M059J (cell line): ENCODE measurements at places on chromosomes 4 and X. TPM values are rescaled to one million over a fixed set of nuclear protein-coding genes. Genes with fewer than 3 reads are reported as not detected.

The SULT1B1 gene
- not detected in 2 replicates for total RNA-seq

The PDGFC gene
- total RNA-seq: 88.7 and 162 TPM in 2 replicates

The HS6ST2 gene
- not detected in 2 replicates for total RNA-seq

The CYP2U1 gene
- total RNA-seq: 8.0 and 8.3 TPM in 2 replicates

The CDKL2 gene
- total RNA-seq: 0.05 and 0.15 TPM in 2 replicates

The COL4A6 gene
- total RNA-seq: 0.47 and 0.94 TPM in 2 replicates

The SORBS2 gene
- 0.52 and 3.6 TPM in 2 replicates for total RNA-seq

The EGFL6 gene
- total RNA-seq: not detected in 2 replicates

The ERCC6L gene
- total RNA-seq: 14.0 and 26.1 TPM in 2 replicates

The GAGE12D gene
- not detected in 2 replicates for total RNA-seq

GRCh38 chrX:16445166-16445752, 204.7 kb upstream of the S100G start:
- DNase-seq: peak; percentile 57

DNA sequence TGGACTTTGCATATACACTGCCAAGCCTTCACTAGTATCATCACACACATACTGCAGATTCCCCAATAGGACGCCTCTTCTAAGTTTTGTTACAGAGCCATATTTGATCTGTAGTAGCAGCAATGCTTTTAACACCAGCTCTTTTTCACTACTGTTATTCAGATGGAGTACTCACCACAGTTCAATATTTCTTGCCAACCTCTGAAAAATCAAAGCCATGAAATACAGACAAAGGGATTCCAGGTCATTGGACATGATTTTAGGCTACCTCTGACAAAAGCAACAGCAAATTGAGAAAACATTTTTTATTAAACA, 390.7 kb upstream of the ADGRL3 start:
- no peak for DNase-seq

DNA sequence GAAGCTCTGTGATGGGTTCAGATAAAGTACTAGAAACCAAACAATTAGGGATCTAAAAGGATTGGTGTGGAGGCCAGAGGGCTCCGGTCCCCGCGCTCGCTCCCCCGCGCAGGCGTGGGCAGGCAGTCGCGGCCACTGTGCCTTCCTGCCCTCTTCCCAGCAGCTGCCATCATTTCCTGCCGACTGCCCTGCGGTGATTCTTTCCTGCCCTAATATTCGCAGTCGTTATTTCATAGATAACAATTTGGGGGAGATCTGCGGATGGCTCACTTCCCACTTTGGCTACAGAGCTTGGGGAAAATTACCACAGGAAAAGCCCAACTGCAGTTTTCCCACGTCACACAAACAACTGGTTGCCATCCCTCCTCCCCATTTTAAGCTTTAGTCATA, 2.2 kb downstream of the GRIA2 start:
- DNase-seq: peak; percentile 3

DNA sequence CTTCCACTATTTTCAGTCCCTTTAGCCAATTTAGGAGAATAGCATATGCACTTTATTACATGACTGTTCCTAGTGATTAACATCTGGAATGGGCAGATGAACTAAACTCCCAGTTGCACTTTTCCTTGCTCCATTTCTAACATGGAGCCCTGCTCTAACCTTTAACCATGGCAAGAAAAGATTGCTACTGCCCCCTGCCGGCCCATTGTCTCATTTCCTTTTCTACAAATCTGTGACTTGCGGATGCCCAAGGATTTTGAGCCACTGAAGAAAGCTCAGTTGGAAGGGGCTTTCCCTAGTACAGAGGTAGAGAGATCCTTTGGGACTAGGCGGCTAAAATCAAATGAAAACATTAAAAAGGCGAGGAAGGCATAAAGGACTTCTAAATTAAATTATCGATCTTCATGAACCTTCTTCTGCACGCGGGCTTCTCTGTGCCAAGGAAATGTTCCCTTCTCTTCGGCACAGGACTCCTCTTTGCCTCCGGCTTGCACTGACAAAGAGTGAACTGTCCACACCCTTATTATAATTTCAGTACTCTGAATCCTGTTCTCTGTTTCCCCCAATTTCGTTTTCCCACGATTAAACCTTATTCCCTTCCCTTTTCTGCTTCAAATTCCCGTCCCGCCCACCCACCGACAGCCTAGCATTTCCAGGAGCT, 577 bp upstream of the GLRA2 start:
- DNase-seq: peak; percentile 54

- DNase-seq: no peak
Observed at GRCh38 chrX:33129607-33130006, 81.7 kb downstream of the DMD start.

GRCh38 chrX:130280901-130281300, 12.2 kb upstream of the ZNF280C start:
- no peak for DNase-seq

- no peak for DNase-seq
Observed at GRCh38 chr4:108168160-108168670, 517 bp downstream of the LEF1 start.

- DNase-seq: peak; percentile 95
Observed at GRCh38 chrX:136192839-136193414, 45.6 kb downstream of the FHL1 start.

GRCh38 chr4:95835672-95836071, 4.2 kb upstream of the PDHA2 start:
- DNase-seq: no peak

- no peak for DNase-seq
Observed at GRCh38 chr4:10565166-10565780, 108.0 kb upstream of the ZNF518B start.

DNA sequence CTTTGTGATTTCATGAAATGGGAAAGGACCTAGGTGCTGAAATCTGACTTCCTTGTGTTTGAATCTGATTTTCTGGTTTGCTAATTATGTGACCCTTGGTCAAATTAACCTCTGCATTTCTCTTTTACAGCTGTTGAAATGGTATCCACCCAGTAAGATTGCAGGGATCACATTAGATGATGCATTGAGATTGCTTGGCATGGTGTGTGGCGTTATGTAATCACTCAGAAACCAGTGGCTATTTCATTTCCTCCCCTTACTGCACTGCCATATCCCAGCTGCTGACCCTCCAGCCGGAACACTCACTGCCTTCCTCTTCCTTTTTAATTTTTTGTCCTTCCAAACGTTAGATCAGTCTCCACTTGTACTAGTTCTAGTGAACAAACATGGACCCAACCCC, 79.0 kb downstream of the KLHL8 start:
- no peak for DNase-seq

GRCh38 chr4:156598138-156598681, 373.4 kb downstream of the PDGFC start:
- peak; percentile 92 for DNase-seq

GRCh38 chr4:53014881-53015280, 152.8 kb downstream of the RASL11B start:
- DNase-seq: no peak

- no peak for DNase-seq
Observed at GRCh38 chrX:53241558-53241957, 16.6 kb upstream of the KDM5C start.

DNA sequence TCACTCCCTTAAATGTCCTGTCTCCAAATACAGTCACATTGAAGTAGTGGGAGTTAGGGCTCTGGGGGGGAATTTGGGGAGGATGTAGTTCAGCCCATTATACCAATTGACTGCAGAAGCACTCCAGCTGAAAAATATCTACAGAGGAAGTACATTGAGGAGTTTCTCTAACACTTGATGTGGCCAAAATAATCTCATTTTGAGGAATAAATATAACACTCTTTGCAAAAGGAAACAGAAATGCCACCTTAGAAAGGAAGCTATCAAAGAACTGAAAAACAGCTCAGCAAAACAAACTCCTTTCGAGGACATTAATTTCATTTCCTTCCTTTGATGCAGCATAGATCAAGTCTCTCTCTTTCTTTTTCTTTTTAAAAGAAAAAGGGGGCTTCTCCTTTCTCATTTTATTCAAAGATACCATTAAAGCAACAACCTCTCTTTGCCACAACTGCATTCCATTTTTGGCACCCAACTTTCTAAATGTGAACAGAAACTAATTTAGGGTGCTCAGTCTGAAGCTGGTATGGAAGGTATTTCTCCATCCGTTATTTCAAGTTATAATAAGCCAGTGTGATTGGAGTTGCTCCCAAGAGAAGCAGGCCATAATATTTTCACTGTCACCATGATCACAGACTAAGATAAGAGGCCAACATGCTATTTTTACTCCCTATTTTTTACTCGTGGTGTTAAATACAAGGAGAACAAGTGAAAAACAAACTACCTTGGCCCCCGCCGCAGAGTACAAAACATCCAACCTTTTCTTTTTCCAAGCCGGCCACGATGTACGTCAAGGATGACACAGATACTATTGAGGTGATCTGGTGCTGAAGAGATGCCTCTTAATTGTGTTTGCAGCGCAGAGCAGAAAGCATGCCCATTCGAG, 230.4 kb upstream of the GATB start:
- DNase-seq: peak; percentile 18

GRCh38 chr4:185118876-185119275, 24.2 kb upstream of the SLC25A4 start:
- DNase-seq: no peak

GRCh38 chr4:42671431-42672194, 14.7 kb upstream of the ATP8A1 start:
- DNase-seq: no peak

GRCh38 chrX:24215272-24215671, 65.7 kb downstream of the ZFX start:
- no peak for DNase-seq

DNA sequence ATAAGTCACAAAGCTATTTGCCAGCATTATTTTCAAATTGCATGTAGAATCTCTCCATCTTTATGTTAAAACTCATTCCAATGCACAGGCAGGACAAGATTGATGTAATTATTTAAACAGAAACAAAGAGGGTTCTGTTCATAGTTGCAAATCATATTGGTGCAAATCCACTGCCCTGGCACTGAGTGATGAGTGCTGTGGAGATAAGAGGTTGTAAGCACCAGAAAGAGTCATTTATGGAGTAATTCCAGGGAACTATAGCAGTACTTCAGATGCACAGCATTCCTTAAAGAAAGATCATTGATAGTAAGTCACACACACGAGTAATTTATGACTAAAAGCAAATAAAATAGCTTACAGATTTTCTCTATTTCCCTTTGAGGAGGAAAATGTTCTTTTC, 337.7 kb upstream of the CTSO start:
- DNase-seq: peak; percentile 22

GRCh38 chrX:115233497-115234455, at the start of gene LRCH2:
Gene LRCH2, minus strand, starts transcription at chrX:115234096. Its CDS starts 55 bp downstream, at chrX:115234041.
- DNase-seq: peak; percentile 56

DNA sequence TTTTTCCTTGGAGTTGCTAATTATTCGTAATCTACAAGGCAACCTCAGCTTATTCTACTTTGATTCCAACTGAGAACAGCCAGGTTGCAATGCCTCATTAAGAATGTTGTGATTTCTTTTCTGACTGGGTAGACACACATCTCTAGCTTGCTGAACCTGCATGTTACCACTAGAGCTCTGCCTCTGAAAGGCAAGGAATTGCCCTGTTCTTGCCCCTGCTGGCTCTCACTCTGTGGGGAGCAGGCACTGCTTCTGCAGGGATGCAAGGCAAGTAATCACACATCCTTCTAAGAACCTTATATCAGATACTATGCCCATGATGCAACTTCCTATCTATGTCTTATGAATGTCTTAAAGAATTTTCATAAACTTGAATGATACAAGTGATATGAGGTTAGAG, 503.2 kb downstream of the PACRGL start:
- no peak for DNase-seq

- no peak for DNase-seq
Observed at GRCh38 chrX:29940750-29941149, 274.6 kb upstream of the MAGEB2 start.

GRCh38 chrX:118975831-118976598, 1.6 kb downstream of the LONRF3 start:
- DNase-seq: peak; percentile 82

- no peak for DNase-seq
Observed at GRCh38 chrX:153908219-153908860, 3.9 kb downstream of the AVPR2 start.

- no peak for DNase-seq
Observed at GRCh38 chrX:155215443-155216178, 649 bp upstream of the VBP1 start.

- no peak for DNase-seq
Observed at GRCh38 chr4:79850626-79851025, 222.4 kb downstream of the ANTXR2 start.

DNA sequence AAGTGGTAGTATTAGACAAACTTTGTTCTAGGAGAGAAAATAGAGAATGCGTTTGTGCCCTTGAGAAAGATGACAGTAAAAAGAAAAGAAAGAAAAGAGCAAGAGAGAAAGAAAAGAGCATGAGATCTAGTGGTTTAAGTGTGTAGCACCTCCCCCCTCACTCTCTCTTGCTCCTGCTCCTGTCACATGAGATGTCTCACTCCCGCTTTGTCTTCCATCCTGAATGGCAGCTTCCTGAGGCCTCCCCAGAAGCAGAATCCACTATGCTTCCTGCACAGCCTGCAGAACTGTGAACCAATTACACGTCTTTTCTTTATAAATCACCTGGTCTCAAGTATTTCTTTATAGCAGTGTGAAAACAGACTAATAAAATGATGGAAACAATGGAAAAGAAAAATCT, 499.6 kb downstream of the ACTRT1 start:
- no peak for DNase-seq

GRCh38 chrX:79330022-79330421, 37.1 kb downstream of the ITM2A start:
- no peak for DNase-seq
